ENCODE measurements at places on chromosomes 16 and 17.

DNA sequence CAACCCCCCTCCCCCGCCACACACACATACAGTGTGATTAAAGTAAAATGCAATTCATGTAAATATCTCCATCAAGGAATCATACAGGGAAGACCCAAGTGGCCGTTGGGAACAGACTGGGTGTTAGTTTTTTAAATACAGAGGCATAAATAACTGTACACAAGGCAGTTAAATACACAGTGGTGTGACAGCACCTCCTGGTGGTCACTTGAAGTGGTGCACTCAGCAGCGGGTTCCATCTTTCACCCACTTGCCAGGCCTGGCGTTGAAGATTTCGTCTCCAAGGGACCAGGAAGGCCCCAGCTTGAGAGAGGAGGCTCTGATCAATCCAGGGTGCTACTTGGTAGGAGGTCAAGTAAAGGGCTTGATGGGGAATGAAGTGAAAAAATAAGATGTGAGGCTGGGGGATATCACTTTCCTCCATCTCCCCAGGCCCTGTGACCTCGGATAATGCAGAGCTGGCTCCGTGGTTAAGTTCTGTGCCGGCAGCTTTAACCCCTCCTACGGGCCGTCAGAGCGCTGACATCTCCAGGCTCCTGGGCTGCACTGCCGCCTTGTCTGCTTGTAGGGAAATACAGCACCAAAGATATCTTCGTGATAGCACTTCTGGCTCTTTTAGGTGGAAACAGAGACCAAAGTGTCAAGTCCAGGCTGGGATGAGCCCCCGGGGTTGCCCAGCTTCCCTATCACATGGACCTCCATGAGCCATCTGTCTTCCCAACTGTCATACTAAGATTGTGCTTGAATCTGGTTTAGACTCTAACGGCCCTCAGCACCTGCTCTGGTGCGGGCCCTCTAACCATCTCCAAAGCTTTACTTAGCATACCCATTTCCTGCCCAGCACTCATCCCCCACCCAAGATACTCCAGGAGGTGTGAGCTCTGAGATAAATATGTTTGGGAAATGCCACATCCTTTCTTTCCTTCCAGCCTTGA is 20.7 kb downstream of the LGALS9 start:
- DNase-seq: no peak

- DNase-seq: no peak
These were observed 4.3 kb upstream of the XYLT1 start for GRCh38 chr16:17475104-17475503.

GRCh38 chr17:53796642-53797041 is 26.1 kb upstream of the KIF2B start:
- no peak for DNase-seq

- DNase-seq: peak; percentile 81
These were observed 29.9 kb downstream of the DYNLL2 start for GRCh38 chr17:58112970-58113631.

- no peak for DNase-seq
These were observed 613 bp downstream of the ECI1 start for GRCh38 chr16:2250652-2251295.

- no peak for DNase-seq
These were observed 19.7 kb downstream of the G6PC1 start for GRCh38 chr17:42920106-42920900.

GRCh38 chr17:34615326-34615725 is 35.9 kb downstream of the TMEM132E start:
- no peak for DNase-seq

DNA sequence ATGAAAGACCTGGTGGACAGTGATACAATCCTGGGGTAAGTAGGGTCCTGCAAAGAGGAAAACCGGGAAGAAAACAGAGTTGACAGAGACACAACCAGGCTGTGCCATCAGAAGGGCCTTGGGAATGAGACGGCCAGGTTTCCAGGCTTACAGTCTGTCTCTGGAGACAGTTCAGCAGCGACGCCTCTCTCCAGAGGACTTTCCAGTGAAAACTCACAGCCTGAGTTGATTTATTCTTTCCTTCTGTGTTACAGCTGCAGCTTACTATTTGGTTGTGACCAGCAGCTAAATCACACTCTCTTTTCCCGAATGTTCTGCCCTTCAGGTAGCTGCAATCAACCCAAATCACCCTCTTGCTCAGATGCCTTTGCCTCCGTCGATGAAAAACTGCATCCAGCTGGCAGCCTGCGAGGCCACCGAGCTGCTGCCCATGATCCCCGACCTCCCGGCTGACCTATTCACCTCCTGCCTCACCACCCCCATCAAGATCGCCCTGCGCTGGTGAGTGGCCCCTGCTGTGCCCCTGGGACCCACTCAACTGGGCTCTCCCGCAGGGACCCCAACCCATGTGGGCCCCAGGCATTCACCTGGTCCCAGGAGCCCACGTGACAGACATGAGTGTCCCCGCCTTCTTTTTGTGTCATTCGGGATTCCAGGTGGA is 209.2 kb downstream of the RPTOR start:
- peak; percentile 49 for DNase-seq

- no peak for DNase-seq
These were observed 508.7 kb downstream of the KCNJ2 start for GRCh38 chr17:70677783-70678647.

DNA sequence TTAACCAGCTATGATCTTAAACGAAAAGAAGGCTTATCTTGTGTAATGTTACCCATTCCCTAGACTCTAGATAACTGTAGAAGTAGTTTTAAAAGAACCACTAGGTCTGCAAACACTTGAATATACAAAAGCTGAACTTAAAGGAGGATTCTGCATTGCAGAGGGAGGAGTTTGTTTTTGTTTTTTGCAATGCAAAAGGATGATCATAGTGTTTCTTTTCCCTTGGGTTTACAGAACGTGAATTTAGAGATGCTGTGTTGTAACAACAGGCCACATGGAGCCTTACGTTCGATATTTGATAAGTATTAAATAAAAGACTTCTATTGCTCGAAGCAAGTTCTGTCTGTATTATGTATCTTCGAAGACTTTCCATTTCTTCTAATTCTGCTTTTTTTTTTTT is 77.6 kb downstream of the CHD9 start:
- no peak for DNase-seq

DNA sequence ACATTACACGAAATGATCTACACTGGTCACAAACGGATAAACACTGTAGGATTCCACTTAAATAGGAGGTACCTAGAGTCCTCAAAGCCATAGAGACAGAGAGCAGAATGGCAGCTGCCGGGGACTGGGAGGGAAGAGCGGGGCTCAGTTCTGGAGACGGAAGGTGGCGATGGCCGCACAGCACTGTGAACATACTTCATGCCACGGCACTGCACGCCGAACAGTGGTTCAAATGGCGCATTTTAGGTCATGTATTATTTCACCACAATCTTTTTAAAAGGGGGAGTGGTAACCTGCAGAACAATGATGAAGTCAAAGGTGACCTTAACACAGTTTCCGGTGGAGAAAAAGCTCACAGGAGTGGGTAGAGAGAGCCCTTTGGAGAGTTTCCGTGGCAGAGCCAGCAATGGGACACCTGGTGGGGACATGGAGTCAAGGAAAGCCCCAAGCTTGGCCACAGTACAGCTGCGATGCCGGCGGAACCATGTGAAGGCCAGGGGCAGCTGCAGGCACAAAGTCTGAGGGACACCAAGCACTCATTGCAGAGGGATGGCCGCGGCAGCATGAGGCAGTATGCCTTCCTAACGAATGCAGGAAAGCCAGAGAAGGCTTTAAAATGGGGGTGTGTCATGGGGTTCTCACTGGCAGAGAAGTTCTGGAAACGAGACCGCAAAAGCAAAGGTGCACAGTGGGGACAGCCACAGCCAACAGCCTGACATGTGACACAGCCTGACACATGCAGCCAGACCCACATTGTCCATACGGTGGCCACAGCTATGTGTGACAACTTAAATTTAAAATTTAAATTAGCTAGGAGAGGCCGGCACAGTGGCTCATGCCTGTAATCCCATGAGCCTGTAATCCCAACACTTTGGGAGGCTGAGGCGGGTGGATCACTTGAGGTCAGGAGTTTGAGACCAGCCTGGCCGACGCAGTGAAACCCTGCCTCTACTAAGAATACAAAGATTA is 7.3 kb downstream of the FLCN start:
- DNase-seq: no peak

DNA sequence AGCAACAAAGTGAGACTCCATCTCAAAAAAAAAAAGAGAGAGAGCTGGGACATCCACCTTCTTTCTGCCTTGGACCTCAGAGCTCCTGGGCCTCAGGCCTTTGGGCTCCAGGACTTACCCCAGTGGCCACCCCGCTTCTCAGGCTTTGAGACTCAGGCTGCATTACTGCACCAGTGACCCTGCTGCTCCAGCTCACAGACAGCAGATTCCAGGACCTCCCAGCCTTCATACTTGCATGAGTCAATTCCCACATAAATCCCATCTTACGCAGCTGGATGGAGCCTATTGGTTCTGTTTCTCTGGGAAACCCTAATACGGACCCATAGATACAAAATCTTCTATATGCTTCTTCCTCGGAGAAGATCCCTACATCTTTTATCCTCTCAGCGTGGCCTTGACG is 2.1 kb upstream of the CEP295NL start:
- DNase-seq: no peak

DNA sequence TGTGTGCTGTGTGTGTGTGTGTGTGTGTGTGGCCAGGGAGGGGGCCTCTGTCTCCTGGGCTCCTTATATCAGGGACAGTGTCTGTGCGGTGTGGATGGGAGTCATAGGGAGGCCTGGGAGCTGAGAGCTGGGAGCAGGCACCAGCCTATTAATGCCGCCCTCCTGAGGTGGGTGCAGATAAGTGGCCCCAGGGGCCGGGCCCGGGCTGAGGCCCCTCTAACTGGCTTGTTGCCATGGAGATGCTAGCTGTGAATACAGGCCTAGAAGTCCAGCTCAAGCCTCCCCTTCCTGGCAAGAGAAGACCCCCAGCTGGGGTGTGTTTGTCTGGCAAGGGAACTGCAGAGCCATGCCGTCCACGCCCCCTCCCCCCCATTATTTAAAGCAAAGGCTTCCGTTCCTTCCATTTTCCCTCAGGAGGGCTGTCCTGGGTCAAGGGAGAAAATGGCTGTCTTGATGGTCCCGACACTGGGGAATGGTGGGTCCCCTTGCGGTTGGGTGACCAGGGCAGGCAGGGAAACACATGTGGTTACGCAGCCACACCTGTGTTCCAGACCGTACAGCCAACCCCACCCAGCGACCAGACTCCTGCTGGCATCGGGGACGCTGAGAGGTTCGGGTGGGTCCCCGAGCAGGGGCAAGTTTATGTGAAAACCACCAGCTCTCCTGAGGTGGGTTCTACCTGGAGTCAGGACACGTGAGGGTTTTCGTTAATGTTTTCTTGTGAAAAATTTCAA is 141.1 kb downstream of the MRM1 start:
- no peak for DNase-seq

GRCh38 chr17:64709481-64709880 is 47.4 kb upstream of the SMURF2 start:
- no peak for DNase-seq
